ENCODE measurements at places on chromosomes 11 and 22.

- no peak for DNase-seq
Observed at GRCh38 chr11:88886796-88887195, 179.0 kb downstream of the GRM5 start.

- DNase-seq, result no peak
Observed at GRCh38 chr22:37726241-37726887, 29.5 kb downstream of the TRIOBP start.

DNA sequence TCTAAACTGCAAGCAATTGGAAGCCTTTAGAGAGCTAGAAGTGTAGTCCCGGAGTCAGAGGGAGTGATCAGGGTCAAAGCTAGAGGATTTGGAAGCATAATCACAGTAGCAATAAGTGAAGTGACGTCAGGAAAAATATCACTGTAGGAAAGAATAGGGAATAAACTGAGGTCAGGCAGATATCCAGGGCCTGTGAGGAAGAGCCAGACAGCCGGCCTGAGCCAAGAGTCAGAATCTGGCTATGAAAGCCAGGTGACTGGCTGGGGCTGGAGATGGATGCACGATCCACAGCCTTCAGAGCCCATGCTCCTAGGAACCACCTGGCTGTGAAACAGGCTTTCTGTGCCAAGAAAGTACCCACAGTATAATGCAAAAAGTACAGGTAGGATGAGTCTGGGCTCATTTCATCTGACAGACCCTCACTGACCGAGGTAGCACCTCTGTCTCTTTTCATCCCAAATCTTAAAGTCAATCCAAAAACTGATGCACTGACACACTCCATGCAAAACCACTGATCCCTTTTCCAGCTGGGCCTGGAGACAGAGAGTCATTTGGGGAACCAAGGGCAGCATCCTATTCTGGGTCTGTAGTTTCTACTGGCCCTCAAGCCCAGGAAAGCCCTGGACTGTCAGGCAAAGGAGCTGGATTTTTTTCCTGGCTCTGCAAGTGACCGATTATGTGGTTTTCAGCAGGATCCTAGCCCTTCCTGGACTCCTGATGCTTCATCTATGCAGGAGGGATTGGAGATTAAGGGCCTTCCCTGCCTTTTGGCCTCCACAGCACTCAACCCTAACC is 21.3 kb downstream of the TRIM66 start:
- no peak for DNase-seq

GRCh38 chr11:953512-953911 is 27.8 kb downstream of the AP2A2 start:
- DNase-seq, result no peak

DNA sequence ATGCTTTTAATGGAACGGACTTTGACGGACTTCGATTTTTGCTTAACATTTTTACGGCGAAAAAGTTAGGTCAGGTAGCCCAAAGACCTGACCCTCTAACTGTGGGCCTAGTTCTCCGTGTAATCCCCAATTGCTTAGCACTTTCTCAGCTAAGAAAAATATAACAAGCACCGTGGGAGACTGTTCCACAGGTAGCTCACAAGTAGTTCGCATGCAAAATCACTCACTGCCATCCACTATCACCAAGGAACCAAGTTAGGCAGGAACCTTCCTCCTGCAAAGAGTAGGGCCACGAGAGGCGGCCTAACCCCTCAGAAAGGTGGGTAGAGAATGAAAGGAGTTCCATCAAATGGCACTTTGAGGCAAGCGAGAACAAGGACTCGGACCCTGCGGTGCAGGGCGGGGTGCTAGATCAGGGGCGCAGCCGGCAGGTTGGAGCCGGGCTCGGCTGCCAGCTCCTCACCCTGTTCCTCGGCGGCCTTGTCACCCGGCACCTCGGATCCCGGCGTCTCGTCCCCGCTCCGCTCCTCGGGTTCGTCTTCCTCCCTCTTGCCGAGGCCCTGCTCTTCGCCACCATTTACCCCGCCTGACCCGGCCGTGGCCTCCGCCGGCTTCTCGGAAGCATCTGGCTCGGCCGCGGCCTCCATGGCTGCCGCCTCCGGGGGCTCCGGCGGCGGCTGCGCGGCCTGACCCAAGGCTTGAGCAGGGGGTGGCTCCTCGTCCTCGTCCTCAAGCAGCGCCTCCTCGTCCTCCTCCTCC is 922 bp downstream of the HNRNPUL2 start:
- DNase-seq, result no peak

- no peak for DNase-seq
Observed at GRCh38 chr11:8267831-8268529, 4.3 kb upstream of the LMO1 start.

GRCh38 chr22:35457729-35458546 is 58.0 kb downstream of the MCM5 start:
- DNase-seq, result no peak

DNA sequence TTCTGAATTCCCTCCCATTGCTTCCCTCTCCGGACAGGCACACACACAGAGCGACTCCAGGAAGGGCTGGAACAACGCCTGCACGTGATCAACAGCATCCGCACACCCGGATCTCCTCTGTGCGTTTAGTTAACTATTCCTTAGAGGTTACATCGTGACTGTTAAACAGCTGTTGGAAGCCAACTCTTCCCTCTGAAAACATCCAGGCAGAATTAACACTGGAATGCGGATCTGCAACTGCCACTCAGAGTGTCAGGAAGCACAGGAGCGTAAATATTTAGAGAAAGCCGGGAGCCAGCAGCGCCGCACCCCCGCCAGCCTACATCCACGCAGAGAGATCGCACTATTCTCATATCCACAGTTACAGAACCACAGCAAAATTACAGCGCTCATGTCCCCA is 46.2 kb downstream of the SHANK2 start:
- no peak for DNase-seq
